Psoas muscle (tissue), 8 donors: ENCODE measurements at places on chromosomes 2 and 18. TPM values are rescaled to one million over a fixed set of nuclear protein-coding genes. Genes with fewer than 3 reads are reported as not detected.
A peak's percentile ranks its signal among the peaks of the same experiment; 100 is the strongest.

DNA sequence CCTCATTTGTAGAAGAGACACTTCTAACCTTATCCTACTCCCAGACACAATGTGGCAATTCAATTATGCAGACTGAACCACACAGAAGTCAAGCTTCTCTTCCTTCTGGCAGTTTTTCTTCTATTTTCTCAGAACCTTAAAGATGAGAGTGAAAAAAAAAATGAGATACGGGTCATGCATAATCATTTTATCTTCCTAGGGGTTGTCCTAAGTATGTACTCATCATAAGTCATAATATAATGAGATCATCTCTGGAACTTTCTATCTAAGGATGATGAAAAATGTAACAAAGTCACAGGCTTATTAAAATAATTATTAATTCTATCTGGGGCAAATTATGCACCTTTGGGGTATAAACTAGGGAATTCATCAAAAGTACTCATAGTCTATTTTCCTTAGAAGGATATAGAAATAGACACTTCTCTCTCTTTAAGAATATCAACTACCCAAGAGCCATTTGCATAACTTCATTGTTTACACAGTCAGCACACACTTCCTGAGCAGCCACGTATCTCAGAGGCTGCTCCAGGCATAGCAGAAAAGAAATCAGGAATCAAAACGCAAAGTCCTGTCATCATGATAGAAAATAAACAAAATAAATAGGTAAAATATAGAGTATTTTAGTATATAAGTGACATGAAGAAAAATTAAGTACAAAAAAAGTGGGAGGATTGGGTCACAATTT lies 345.9 kb upstream of the SPHKAP start:
- DNase-seq: no peak

GRCh38 chr18:55795101-55795669 lies 207.2 kb upstream of the TCF4 start:
- DNase-seq: no peak

DNA sequence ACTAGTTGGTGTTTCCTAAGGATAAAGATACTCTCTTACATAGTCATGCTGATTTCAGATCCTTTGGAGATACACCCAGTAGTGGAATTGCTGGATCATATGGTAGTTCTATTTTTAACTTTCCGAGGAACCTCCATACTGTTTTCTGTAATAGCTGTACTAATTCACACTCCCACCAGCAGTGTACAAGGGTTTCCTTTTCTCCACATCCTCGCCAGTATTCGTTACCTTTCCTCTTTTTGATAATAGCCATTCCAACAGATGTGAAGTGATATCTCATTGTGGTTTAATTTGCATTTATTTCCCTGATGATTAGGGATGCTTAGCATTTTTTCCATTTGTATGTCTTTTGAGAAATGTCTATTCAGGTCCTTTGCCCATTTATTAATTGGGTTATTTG lies 34.0 kb downstream of the ACTR2 start:
- DNase-seq: no peak

DNA sequence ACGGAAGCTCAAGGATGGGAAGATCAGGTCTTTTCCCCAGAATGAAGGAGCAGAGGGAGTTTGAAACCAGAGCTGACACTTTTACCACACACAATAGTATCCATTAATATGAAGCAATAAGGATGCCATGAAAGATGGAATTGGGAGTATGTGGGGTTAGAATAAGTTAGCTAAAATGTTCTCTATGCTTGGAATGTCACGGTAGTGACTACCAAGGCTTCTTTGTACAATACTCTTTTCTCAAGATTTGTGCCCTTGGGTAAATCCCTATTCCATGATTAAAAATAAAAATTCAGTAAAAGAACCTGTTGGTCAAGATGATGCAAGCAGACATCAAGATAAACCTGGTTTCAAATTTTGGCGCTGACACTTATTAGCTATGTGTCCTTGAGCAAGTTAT lies 75.0 kb downstream of the NRXN1 start:
- DNase-seq: no peak

- no peak for DNase-seq
Measured at GRCh38 chr18:14941256-14941655, 193.3 kb downstream of the ANKRD30B start.

DNA sequence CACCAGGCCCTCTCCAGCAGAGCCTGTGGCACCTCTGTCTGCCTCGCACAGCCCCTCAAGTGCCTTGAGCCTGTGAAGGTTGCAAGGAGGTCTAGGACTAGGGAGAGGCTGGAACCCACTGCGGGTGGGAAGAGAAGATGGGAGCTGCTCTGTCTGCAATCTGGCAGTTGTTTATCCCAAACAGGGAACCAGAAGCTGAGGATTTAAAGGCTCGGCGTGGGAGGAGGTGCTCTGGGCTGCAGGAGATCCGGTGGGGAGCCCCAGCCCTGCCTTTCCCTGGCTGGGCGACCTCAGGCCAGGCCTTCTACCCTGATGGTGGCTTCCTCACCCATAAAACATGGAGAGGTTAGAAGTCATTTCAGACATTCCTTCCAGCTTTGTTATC lies 174.1 kb downstream of the SMAD7 start:
- DNase-seq: peak; percentile 44

GRCh38 chr2:144426981-144427479 lies 92.9 kb downstream of the ZEB2 start:
- no peak for DNase-seq

DNA sequence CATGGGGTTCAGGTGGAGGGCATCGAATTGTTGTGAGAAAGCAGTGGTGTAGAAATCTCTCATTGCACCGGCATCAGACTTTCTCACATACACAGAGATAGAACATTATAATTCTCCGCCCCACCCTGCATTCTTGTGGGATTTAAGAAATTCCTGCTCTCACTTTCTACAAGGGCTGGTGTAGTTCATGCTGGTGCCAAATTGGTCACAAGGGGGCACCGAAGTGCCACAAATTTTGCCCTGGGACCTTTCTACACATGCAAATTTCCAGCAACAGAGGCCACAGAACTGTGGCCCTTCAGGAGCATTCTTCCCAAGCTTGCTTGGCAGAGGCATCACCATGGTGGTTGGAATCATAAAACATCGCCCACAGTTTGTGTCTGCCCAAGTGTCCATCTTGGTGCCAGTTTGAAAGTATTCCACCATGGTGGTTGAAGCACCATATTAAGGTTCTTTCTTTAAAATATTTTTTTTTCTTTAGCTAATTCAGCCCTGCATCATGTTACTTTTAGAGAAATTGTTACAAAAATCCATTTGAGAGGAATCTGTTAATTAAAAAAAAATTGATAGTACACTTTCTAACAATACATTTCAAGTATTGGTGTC lies 521.2 kb upstream of the FANCL start:
- no peak for DNase-seq

GRCh38 chr2:159584796-159585195 lies 31.6 kb downstream of the BAZ2B start:
- no peak for DNase-seq

- DNase-seq: no peak
Measured at GRCh38 chr18:9066817-9067306, 35.6 kb upstream of the NDUFV2 start.

- DNase-seq: no peak
Measured at GRCh38 chr2:185484602-185485001, 254.0 kb upstream of the FSIP2 start.

- DNase-seq: peak; percentile 60
Measured at GRCh38 chr2:237096911-237097310, 11.2 kb downstream of the COPS8 start.

- no peak for DNase-seq
Measured at GRCh38 chr2:230902180-230902899, 22.7 kb downstream of the GPR55 start.

PFN4 gene
- 0.45 TPM for total RNA-seq

CDC42EP3 gene
- total RNA-seq: 58.3 TPM

ACYP2 gene
- 74.6 TPM for total RNA-seq

DSG4 gene
- total RNA-seq: not detected

PSMA8 gene
- not detected for total RNA-seq

TXNDC2 gene
- total RNA-seq: not detected
